ENCODE measurements at places on chromosomes 6 and 20.

GRCh38 chr6:134821397-134821796, 128.5 kb downstream of the ALDH8A1 start:
- DNase-seq, result no peak

DNA sequence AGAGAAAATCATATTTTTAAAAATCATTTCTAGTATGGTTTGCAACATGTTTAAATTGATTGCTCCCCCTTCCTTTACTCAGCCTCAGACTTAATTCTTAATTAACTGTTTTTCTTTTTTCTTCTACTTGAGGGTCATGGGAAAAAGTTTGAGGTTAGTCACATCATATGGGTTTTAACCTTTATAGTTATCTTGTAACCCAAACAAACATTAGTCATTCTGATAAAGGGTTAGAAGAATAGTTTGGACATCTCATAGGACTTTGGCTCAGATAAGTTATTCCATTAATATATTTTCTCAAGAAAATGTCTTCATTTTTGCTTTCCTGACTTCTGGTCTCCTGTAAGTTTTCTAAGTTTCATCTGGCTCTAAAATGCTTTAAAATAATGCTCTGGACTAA, 34.5 kb upstream of the TSPYL1 start:
- DNase-seq, result no peak

GRCh38 chr20:62135573-62136266, 7.5 kb downstream of the PSMA7 start:
- no peak for DNase-seq

- DNase-seq, result no peak
Observed at GRCh38 chr6:41427642-41428335, 92.4 kb downstream of the NCR2 start.

DNA sequence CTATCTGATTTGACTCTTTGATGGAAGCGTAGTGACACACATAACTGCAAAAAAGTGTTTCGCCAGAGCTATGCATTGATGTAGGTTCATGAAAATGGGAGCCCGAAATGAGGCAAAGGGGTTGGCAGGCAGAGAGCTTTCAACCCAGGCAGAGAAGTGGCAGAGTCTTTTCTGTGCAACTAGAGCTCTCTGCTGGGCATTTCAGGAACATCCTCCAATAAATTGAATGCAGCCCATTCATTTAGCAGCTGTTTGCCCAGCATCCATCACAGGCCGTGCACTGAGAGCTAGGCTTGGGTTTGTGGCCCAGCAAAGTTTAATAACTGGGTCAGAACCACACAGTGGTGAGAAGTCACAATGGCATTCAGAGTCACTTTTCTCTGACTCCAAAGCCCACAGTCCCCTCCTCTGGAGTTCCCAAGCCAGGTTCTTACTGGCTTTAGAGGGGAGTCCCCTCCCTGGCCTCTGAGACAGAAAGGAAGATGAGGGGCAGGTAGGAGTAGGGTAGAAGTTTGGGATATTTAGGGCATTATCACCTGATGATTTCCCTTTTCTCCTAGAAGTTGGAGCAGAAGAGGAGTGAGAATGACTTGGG, 31.8 kb upstream of the ELMO2 start:
- no peak for DNase-seq

Measured in stimulated activated naive CD4-positive, alpha-beta T cell treated with Interleukin-2 at 50 U/mL for 16 hours (primary cell).